CMK (cell line): ENCODE measurements at places on chromosomes 3 and 15.

DNA sequence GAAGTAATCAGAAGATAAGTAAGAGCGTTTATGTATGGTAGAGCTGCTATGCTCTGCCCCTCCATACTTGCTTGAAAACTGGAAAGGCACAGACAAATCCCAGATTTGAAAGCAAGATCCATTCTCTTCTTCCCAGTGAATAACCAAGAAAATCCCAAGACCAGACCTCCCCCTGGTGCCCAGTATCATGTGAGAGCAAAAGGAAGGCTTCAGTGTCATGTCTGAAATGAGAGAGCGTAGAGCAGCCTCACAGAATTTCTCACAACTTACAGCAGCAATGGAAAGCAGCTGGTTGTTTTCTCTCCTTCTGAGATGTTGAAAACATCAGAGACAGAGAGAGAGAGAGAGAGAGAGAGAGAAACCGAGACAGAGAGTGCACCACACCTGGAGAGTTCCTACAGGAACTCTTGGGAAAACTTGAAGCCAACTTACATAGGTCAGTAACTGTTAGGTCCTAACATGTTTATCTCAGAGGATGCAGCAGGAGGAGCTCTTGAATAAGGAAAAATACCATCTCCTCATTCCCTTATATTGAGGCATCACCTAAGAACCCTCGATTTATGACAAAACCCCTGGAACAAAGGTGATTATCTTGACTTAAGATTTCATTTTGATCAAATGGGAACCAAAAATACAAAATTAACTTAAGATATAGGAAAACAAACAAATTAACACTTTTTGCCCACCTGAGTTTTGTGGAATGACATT lies 273.3 kb downstream of the NSUN3 start:
- no peak for DNase-seq

DNA sequence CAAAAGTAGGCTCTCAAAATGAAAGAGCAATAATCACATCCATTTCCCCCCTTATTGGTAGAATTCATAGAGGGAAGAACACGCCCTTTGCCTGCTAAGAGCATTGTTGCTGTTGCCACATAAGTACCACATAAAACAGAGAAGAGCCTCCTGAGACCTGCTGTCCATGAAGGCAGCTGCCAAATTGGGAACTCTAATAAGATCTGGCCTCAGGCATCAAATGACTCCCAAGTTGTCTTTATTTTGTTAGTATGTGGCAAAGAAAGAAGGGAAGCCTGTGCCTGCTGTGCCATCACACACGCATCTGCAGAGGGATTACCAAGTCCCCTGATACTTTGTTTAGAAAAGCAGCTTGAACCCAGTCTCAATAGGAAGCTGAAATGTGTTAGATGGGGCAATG lies 23.9 kb downstream of the VGLL3 start:
- no peak for DNase-seq

- no peak for DNase-seq
These were observed 248.9 kb downstream of the SLCO3A1 start for GRCh38 chr15:92102395-92102755.

DNA sequence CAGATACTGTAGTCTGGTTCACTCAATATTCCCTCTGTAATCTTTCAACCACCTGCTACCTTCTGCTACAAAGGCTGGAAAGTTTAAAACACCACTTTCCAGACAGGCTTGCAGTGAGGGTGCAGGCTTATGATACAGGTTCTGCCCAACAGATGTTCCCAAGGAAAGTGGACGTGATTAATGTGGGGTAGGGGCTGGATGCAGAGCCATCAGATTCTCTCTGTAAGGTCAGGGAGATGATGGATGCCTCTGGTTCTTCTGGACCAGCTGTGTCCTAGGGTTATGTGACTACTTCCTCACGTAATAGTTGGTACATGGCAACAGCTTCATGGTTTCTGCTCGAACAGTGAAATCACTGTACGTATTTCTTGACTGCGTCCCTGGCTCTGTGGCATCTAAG lies 11.1 kb downstream of the GPR176 start:
- no peak for DNase-seq

- DNase-seq, result no peak
These were observed 2.7 kb downstream of the TMEM108 start for GRCh38 chr3:133040696-133041523.

- DNase-seq, result no peak
These were observed 9.1 kb downstream of the PLA2G4D start for GRCh38 chr15:42085236-42085605.

GRCh38 chr15:92811148-92811913 lies 88.8 kb upstream of the CHD2 start:
- DNase-seq, result no peak

DNA sequence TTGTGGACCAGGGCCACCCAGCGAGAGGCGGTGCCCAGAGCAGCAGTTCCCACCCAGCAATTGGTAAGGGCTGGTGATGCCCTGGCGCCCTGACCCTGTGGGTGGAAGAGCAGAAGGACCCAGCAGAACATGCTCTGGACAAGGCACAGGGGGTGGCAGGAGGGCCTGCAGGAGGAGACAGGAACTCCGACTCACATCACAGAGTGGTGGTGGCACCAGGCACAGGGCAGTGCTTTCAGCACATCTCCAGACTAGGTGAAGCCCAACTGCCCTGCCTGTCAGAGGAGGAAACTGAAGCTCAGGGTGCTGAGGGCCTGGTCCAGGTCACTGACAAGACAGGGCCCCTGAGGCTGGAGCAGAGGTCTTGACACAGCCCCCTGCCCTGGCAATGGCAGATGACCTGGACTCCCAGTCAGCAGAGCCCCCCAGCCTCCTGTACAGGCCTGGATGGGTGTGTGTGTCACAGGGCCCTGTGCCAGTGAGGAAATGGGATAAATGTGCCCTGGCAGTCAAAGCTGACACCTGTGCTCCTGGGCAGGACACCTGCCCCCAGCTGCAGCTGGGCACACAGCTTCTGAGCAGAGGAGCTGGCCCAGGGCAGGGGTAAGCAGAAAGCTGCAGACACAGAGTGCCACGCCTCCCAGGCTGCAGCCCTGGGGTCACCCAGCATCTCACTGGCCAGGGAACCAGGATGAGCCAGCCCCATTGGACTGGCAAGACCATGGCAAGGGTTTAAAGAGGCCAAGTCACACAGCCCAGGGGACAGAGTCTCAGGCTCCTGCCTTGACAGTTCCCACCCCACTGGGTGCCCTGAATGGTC lies 11.4 kb downstream of the KLF15 start:
- no peak for DNase-seq

- DNase-seq, result no peak
These were observed 240.5 kb upstream of the UBE2E1 start for GRCh38 chr3:23565041-23565775.

GRCh38 chr3:193314161-193314560 lies 64.4 kb downstream of the ATP13A5 start:
- DNase-seq, result no peak

GRCh38 chr15:91604122-91604521 lies 249.4 kb upstream of the SLCO3A1 start:
- no peak for DNase-seq

- DNase-seq, result no peak
These were observed 31.7 kb downstream of the BCL2L10 start for GRCh38 chr15:52080706-52081392.

- no peak for DNase-seq
These were observed 75.1 kb downstream of the DOCK3 start for GRCh38 chr3:50749822-50750221.

- DNase-seq, result no peak
These were observed 911.6 kb downstream of the ROBO1 start for GRCh38 chr3:78856164-78856563.
